ENCODE measurements at places on chromosomes 12 and 14.

- no peak for DNase-seq
Measured at GRCh38 chr14:99729991-99730875, 46.1 kb downstream of the CYP46A1 start.

DNA sequence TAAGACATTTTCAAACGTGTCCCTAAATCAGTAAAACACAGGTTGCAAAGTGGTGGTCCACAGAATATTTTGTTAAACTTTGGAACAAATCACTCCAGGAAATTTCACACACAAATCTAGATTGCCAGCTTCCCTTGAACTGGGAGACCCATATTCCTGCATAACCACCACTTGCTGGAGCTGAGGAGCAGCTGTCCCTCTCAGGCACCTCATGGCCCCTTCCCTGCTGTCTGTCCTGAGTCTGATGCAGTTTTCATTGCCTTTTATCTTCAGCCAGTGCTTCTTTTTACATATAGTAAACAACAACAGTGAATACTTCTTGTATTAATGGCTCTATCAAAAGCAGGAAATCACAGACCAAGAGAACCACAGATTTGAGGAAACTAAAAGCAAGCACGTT is 289.3 kb downstream of the MED13L start:
- no peak for DNase-seq

- DNase-seq: no peak
Measured at GRCh38 chr14:53764846-53765245, 191.8 kb downstream of the BMP4 start.

GRCh38 chr12:13444076-13444475 is 247.6 kb downstream of the EMP1 start:
- DNase-seq: no peak

DNA sequence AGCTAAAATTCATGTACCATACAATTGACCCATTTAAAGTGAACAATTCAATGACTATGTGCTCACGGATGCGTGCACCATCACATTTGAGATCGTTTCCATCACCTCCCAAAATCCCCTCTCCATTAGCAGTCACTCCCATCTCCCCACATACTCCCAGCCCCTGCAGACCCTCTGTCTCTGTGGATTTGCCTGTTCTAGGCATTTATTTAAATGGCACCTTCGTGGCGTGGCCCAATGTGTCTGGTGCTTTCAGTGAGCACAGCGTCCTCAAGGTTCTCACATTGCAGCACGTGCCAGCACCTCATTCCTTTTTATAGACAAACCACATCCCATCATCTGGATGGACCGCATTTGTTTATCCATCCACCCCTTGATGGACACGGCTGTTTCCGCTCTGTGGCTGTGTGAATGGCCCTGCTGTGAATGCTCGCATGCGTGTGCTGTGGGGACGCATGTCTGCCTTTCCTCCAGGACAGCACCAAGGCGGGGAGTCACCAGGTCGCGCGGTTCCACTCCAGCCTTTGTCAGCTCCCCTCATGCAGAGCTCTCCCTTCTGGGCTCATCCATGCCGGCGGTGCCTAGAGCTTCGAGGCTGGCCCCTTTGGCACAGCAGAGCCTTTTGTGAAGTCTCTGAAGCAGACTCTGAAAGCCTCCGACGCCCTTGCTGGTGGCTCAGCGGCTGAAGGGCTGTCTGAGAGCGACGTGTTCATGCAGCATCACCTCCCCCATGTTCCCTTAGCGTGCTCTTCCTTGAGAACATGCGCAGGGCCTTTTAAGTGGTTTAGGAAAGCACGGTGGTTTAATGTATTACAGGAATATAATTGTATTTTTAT is 184.4 kb downstream of the KIF26A start:
- DNase-seq: no peak

GRCh38 chr12:100871195-100871734 is 76.7 kb downstream of the ANO4 start:
- no peak for DNase-seq

GRCh38 chr14:103022685-103023044 is 34.7 kb downstream of the CDC42BPB start:
- DNase-seq: no peak

DNA sequence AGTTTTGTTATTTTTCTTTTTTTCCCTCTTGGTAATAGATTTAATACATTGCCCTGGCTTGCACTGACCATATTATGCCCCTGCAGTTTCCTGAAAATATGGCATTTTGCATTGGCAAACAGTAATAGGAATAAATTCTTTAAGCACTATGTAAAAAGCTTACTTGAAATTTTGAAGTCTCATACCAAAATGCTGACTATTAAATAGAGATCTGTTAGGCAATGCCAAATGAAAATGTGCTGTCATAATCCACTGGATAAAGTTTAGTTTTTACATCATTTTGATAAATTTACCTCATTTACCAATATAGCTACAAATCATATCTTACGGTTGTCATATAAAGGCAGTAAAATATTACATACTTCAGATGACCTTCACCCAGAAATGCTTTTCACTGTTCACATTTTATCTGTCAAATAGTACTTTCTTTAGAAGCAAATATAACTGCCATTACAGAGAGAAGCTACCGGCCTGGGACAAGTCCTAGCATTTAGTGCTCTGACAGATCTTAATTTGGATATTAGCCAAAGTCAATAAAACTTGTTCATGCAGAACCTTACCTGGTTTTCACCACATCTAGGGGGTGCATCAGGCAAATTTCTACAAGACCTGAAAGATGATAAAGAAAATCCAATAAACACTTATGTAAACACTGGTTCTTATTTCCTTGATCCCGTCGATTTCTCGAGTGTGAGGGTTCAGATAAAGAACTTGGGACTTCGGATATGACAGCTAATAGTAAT is 212.9 kb downstream of the PAX9 start:
- DNase-seq: no peak

DNA sequence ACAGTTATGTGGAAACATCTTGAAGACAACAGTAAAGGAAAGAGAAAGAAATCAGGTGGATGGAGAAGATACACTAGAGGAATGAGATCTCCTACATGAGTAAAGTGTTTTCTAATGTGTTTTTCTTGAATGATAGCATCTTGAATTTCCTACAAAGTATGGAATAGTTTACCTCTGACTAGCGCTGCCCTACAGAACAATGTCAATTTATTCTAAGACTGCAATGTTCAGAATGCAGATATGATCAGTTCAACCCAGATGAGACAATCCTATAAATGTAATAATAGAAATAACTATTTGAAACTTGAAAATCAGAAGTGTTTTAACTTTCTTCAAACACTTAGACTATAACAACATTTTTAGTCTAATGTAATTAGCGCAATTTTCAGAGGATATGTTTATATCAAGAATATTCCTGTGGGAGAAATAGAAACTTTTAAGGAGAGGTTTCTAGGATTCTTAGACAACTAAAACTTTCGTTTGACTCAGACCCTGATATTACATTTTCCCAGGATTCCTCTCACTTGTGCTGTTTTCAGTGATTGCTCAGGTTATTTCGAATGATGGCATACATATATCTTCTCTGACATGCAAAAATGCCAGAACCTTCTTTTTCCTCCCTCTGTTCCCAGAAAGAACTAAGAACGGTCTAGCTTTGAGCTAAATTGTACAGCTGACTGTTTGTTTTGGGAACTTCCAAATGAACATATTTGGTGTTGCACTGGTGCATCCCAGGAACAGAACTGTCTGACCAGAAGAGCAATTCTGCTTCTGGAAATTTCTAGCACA is 1017.4 kb downstream of the DIO2 start:
- no peak for DNase-seq

DNA sequence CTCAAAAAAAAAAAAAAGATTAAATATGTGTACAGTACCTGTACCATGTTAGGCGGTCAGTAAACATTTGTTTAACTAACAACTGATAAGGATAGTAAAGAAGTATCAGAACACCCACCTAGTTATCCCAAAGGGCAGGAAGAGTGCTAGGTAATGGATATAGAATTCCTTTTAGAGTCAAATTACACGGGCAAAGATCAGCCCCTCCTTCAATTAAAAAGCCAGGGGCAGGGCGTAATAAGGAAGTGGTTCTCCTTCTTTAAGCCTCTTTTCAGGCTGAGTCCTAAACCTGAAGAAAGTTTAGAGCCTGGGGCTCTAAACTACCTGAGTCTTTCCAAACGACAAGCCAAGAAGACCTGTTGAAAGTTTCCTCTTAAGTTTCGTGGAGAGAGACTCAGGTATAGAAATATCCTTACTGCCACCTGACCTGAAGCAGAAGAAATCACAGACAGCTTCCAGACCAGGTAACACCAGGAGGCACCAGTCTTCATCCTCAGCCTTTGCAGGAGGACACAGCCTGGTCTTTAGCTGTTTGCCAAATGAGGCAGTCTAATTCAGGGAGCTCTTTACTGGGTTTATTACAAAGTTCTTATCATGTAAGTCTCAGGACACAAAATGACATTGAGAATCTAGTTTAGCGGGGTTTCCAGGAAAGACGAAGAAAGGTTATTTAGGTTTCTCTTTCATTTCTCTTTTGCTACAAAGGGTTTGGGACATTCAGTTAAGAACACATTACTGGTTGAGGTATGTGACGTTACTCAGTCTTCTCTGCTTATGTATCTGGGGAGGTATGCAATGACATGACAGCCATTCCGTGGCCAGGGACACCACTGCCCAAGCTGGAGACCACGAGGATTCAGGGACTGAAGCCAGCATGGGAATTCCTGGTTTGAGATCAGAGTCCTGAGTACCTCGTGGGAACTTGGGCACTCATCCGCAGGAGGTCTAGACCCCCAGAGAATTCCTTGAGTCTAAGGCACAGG is at the start of gene BCL2L14:
TSS of gene BCL2L14 (plus strand) at position 266 of the 983 bp plus-strand sequence. CDS start 8,367 bp downstream, outside the sequence.
- no peak for DNase-seq

- peak; percentile 26 for DNase-seq
Measured at GRCh38 chr12:13173012-13173932, 23.3 kb upstream of the EMP1 start.

- no peak for DNase-seq
Measured at GRCh38 chr12:112559784-112560183, 141.0 kb downstream of the PTPN11 start.

- DNase-seq: no peak
Measured at GRCh38 chr12:95115641-95116040, 42.2 kb upstream of the NR2C1 start.

GRCh38 chr12:11969437-11970154 is 101.1 kb upstream of the BCL2L14 start:
- DNase-seq: no peak

GRCh38 chr14:80278293-80279023 is 67.2 kb upstream of the DIO2 start:
- no peak for DNase-seq

DNA sequence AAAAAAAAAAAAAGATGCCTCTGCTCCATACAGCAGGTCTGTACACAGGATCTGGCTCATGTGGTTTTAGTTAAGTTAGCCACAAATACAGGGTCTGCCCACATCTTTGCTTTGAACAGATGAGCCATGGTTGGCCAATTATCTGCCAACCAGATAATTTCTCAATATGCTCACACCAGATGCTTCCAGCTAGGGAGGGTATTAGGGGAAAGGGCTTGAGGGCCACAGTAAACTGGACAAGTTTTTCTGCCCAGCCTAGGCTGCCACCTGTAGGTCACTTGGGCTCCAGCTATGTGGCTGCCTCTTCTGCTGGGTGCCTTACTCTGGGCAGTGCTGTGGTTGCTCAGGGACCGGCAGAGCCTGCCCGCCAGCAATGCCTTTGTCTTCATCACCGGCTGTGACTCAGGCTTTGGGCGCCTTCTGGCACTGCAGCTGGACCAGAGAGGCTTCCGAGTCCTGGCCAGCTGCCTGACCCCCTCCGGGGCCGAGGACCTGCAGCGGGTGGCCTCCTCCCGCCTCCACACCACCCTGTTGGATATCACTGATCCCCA is 776 bp downstream of the RDH5 start:
- DNase-seq: peak; percentile 70

- no peak for DNase-seq
Measured at GRCh38 chr12:28954333-28954732, 194.7 kb upstream of the FAR2 start.

GRCh38 chr12:42761601-42762350 is 172.2 kb upstream of the PRICKLE1 start:
- DNase-seq: no peak

DNA sequence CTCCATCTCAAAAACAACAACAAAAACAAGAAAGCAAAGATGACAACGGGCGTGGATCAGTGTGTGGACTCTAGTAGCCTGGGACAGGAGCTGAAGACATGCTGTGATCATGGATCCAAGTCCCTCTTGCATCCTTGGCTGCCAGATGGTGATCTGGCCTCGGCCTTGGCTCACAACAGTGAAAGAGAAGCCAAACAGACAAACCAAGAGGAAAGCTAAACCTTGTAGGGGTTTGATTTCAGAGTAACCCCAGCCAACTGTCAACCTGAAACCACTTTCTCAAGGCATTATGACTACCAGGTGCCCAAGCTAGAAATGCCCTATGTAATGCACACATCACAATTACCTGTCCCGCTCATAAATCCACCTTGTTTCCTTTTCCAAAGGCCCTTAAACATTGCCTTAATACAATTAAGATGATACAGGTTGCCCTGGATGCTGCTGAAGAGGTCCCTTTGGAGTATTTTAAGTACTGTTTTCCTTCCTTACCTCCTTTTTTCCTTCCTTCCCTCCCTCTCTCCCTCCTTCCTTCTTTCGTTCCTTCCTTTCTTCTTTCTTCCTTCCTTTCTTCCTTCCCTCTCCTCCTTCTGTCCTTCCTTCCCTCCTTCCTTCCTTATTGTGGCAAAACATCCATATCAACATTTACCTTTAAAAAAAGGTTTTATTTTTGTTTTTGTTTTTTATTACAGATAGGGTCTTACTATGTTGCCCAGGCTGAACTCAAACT is 41.4 kb upstream of the NINJ2 start:
- no peak for DNase-seq

DNA sequence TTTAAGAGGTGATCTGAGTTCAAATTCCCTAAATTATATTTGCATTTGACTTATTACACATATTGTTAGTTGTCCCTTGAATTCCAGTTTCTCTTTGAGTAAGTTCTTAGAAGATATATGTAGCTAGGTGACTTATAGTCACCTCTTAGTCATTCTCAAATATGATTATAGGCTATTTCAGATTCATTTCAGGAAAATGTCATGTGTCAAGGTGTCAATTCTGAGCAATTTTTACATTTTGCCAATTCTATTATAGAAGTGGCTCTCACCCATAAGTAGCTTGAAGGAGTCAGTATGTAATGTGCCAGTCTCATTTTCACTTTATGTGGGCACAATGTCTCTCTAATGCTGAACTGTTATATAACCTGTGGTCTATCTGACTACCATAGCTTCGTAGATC is 623.4 kb downstream of the DIO2 start:
- no peak for DNase-seq

DNA sequence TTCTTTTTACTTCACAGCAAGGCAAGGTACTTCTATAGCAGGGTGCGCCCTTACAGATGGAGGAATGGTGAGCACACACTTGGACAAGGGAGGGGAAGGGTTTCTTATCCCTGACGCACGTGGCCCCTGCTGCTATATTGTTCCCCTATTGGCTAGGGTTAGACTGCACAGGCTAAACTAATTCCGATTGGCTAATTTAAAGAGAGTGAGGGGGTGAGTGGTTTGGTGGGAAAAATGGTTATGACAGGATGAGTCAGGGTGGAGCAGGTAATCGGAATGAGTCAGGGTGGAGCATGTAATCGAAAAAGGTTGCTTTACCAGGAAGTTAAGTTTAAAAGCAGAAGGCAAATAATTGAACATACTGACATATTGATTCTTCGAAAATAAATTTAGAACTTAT is 23.7 kb upstream of the RAB21 start:
- DNase-seq: no peak

All from brain pericyte (primary cell).